Hematopoietic multipotent progenitor cell treated with erythropoietin and hydrocortisone succinate and interleukin-3 and kit ligand, for 4 days (in vitro differentiated cells): ENCODE measurements at places on chromosomes 7 and 10.

DNA sequence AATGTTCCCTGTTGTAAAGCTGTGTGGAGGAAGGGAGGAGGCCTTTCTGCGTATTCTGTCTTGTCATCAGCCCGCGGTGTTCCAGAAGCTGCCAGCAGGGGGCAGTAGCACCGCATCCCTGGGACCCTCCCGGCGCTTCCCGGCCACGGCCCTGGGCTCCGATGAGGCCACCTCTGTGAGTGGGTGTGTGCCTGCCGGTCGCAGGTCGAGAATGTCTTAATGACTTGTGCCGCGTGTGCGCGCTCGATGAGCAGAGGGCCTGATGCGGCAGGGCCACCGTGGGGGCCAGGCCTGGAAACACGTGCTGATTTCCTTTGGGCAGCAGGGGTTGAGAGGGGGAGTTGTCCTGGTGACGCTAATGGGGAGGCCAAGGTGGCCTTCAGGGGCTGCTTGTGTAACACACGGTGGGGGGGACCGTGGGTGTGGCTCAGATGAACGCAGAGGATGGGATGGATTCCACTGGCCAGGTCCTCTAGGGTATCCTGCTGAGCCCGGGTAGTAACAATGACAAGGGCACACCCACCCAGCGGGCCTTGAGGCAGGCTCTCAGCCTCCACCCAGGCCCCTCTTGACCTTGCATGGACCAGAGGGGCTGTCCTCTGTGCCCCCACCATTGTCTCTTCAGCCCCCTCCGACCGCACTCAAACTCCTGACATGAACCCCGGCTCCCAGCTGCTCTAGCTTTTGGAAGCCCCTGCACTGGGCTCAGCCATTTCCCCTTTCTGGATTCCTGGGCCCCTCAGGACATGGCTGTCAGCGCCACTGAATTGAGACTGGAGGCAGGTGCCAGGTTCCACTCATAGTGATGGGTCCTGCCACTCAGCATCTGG is 135.9 kb upstream of the PODXL start:
- peak; percentile 72 for DNase-seq

DNA sequence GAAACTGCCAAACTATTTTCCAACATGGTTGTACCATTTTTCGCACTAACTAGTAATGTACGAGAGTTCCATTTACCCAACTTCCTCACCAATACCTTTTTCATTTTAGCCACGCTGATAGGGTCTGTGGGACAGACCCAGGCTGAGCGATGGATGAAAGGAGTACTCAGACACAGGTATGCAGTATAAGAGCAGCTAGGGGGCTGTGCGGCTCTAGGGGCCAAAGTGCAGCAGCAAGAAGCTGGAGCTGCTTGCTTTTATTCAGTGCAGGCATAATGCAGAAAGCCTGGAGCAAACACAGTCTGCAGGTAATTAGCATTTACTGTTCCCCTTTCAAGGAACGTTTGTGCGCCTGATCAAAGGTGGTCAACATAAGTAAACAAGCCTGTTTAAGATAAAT is 21.0 kb downstream of the UCMA start:
- DNase-seq: no peak

DNA sequence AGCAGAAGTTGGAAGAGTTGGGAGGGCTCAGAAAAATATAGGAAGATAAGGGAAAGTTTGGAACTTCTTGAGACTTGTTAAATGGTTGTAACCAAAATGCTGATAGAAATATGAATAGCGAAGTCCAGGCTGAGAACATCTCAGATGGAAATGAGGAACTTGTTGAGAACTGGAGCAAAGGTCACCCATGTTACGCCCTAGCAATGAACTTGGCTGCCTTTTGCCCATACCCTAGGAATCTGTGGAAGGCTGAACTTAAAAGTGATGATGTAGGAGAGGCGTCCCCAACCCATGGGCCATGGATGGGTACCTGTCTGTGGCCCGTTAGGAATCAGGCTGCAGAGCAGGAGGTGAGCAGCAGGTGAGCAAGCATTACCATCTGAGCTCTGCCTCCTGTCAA is 347.8 kb downstream of the ARL4A start:
- peak; percentile 5 for DNase-seq

DNA sequence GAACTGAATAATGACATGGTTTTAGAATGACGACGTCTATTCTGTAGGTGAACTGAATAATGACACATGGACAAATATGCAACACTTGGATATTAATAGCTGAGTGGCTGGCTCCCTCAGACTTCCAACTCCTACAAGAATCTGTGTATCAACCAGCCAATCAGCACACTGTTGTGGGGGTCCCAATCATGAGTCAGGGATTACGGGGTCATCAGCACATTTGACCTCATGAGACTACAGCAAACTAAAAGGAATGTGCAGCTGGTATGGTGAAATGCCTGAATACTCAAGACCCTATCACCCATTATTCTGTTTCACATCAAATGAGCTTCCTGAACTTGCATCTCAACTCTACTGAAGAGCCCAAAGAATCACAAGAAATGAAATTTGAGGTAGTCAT is 192.5 kb downstream of the ANK3 start:
- DNase-seq: no peak

GRCh38 chr10:74049955-74050354 is 52.0 kb downstream of the VCL start:
- DNase-seq: no peak

DNA sequence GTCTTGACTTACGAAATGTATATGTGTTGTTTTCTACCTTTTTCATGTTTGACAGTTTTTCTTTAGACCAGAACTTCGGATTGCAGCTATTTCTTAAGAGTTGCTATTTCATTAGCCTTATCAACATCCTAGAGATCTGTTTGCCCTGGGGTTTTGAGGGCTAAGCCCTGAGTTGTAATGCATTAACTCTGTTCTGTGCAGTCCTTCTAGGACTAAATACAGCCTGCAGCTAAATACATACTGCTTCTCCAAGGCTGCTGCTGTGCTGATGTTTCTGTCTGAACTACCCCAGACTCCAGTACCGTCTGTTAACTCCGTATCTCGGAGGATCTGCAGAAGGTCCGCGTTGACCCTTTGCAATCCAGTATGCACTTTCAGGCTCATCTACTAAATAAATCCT is 26.5 kb downstream of the KIAA1217 start:
- no peak for DNase-seq

DNA sequence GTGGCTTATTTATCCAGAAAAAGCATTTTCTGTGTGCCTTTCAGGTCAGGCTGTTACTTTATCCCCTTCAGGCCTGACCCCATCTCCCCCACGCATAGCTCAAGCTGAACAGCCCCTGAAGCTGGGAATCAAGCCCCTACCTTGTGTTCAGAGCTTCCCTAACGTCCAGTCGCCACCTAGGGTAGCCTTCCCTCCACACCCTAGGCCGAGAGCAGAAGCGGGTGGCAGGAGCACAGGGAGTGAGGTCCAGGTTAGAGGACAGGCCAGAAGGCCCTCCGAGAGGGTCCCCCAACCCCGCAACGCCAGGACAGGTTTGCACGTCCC is 479 bp upstream of the SEMA4G start:
- DNase-seq: no peak

GRCh38 chr7:103781409-103781808 is 208.0 kb downstream of the RELN start:
- peak; percentile 34 for DNase-seq
